Thyroid gland (tissue), 4 donors: ENCODE measurements at places on chromosomes 16 and 17. TPM values are rescaled to one million over a fixed set of nuclear protein-coding genes. Genes with fewer than 3 reads are reported as not detected.
A peak's percentile ranks its signal among the peaks of the same experiment; 100 is the strongest.

DNA sequence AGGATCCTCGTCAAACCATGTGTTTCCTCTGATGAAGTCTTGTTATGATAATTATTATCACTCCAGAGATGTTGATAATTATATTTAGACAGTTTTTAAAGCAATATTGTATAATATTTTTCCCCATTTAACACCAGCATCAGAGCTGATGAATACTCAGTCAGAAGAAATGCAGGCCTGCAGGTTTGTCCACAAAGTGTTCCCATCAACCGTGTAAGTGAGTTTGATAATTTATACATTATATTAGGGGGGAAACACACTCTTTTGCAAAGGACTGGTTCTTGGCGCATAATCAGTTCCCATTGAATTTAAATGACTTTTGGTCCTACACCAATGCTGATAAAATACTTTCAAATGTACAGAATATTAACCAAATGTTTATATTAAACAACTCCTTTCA lies 454.8 kb downstream of the TOX3 start:
- no peak overlapping the region for H3K27ac ChIP-seq
- no peak overlapping the region for H3K4me3 ChIP-seq
- no peak for DNase-seq
- H3K36me3 ChIP-seq: no peaks in the 10 kb centered on the region
- no peaks in the 10 kb centered on the region for H3K4me1 ChIP-seq
- H3K27me3 ChIP-seq: no peaks in the 10 kb centered on the region

Gene IRX5
- total RNA-seq: not detected

GRCh38 chr17:17398943-17399926 lies 77.6 kb upstream of the MED9 start:
- peaks cover 24% of the 10 kb centered on the region for H3K4me1 ChIP-seq
- H3K27ac ChIP-seq: peak overlapping the region; percentile 50
- no peak overlapping the region for H3K4me3 ChIP-seq
- H3K36me3 ChIP-seq: no peaks in the 10 kb centered on the region
- DNase-seq: no peak

DNA sequence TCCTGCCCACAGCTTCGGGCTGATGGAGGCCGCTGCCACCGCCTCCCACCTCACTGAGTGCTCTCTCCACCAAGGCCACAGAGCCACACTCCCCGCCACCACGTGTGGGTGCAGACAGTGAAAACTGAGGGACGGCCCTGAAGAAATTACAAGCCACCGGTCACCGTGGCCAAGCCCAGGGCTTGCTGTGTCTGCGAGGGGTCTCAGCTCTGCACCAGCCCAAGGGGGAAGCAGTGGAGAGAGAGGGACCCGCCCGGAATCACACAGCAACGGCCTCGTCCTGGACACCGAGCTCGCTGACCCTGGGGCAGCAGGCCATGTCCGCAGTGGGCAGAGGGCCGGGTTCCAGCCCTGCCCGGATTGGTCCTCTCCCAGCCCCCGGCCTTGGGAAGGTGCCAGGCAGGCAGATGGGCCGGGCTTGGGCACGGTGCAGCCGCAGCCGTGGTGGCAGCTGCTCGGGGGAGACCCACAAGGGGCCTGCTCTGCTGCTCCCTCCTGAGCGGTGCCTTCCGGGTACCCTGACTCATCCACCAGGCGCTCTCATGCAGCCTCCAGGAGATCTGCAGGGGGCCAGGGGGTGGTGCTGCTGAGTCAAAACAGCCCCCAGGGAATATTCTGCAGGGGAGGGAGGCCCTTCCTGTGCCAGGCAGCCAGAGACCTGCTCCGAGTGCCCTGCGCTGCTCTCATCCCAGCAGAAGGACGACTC lies 52.0 kb downstream of the CBFA2T3 start:
- H3K4me1 ChIP-seq: peaks cover 23% of the 10 kb centered on the region
- DNase-seq: no peak
- H3K27me3 ChIP-seq: no peaks in the 10 kb centered on the region
- no peak overlapping the region for H3K4me3 ChIP-seq

Gene JMJD8
- total RNA-seq: 143 TPM

- H3K27ac ChIP-seq: no peak overlapping the region
- no peak overlapping the region for H3K4me3 ChIP-seq
- H3K36me3 ChIP-seq: peaks cover 61% of the 10 kb centered on the region
Observed at GRCh38 chr17:27609611-27610303, 21.2 kb upstream of the LGALS9 start.

GRCh38 chr16:70156207-70156978 lies 17.2 kb upstream of the CLEC18C start:
- peaks cover 91% of the 10 kb centered on the region for H3K36me3 ChIP-seq
- H3K4me3 ChIP-seq: no peak overlapping the region
- H3K27ac ChIP-seq: no peak overlapping the region
- no peaks in the 10 kb centered on the region for H3K27me3 ChIP-seq

GRCh38 chr16:30521873-30522641 lies 4.3 kb downstream of the ZNF768 start:
- no peaks in the 10 kb centered on the region for H3K4me1 ChIP-seq
- no peak overlapping the region for H3K4me3 ChIP-seq
- no peaks in the 10 kb centered on the region for H3K27me3 ChIP-seq
- no peaks in the 10 kb centered on the region for H3K36me3 ChIP-seq

Gene TBC1D3C
- not detected for total RNA-seq

DNA sequence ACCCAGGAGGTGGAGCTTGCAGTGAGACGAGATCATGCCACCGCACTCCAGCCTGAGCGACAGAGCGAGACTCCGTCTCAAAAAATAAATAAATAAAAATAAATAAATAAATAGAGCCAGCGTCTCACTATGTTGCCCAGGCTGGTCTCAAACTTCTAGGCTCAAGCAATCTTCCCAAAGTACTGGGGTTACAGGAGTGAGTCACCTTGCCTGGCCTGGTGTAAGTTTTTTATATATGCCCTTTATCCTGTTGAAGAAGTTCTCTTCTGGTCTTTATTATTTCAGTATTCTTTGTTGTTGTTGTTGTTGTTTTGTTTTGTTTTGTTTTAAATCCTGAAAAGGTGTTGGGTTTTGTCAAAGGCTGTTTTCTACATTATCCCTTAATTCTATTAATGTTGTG lies 30.1 kb upstream of the ABCC1 start:
- H3K4me3 ChIP-seq: no peak overlapping the region
- H3K27ac ChIP-seq: no peak overlapping the region
- no peaks in the 10 kb centered on the region for H3K4me1 ChIP-seq
- no peaks in the 10 kb centered on the region for H3K27me3 ChIP-seq

Gene CHST5
- total RNA-seq: 0.50 TPM

Gene STARD3
- total RNA-seq: 44.5 TPM

DNA sequence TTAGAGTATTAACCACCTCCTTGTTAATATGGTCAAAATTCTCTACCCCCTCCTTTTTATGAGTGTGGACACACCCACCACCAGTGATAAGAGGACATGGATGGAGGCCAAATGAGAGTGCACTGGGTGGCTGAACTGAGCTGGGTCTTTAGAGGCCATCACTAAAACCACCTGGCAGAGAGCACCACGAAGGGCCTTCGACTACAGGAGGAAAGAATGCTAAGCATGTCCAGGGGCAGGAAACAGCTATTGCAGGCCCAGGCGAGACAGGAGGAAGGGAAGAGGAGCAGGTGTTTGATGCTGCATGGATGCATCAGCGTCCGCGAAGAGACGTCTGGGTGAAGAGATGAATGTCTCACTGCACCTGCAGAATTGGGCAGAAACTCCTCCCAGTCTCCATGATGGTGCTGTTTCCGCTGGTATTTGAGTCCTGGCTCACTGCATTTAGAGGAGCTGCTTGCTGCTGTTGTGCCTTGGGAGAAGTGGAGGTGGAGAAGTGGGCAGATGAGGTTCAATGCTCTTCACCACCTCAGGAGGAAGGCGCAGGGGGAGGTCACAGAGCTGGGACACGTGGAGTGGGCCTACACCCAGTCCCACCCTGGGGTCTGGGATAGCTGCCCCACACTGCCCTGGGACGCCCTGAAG lies 33.2 kb downstream of the SPHK1 start:
- H3K27ac ChIP-seq: peak overlapping the region; percentile 66
- no peaks in the 10 kb centered on the region for H3K36me3 ChIP-seq
- H3K27me3 ChIP-seq: no peaks in the 10 kb centered on the region
- DNase-seq: peak; percentile 69
- H3K4me3 ChIP-seq: no peak overlapping the region

Gene IGSF6
- total RNA-seq: 0.83 TPM

- no peaks in the 10 kb centered on the region for H3K36me3 ChIP-seq
- H3K4me1 ChIP-seq: peaks cover 36% of the 10 kb centered on the region
- H3K27me3 ChIP-seq: no peaks in the 10 kb centered on the region
- H3K4me3 ChIP-seq: no peak overlapping the region
- no peak for DNase-seq
- no peak overlapping the region for H3K27ac ChIP-seq
Observed at GRCh38 chr16:69845181-69845580, 83.0 kb downstream of the WWP2 start.

Gene HOXB3
- 3.3 TPM for total RNA-seq

Gene GNGT2
- 2.7 TPM for total RNA-seq

DNA sequence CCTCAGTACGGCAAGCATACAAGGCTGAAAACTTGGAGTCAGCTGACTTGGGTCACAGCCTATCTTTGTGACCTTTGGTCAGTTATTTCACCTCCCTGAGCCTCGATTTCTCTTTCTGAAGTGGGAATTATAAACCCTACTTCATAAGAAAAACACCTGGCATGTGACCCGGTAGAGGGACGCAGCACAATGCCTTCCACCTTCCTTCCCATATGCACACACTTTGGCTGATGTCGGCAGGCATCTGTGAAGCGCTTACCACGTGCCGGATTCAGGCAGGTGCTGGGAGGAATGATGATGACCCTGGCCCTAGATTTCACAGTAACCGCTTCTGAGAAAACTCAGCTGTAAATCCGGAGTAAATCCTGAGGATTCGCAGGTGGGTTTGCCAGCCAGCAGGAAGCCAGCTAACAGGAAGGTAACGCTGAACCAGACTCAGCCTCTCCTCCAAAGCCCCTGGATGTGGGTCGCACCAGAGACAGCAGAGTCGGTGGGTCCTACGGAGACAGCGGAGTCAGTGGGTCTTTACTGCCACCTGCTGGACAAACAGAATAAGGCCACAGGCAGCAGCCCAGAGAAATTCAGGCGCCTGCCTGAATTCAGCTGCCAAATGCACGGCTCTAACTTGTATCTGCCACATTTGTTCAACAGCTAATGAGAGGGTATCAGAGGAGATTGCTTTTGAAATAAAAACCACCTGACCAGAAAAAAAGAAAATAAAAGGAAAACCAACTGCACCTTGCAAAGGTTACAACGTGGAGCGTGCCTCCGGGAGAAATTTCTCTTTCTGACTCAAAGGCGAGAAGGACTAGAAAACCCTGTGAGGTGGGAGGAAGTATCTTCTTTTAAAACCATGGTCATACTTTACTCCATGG lies 16.6 kb downstream of the COPRS start:
- H3K27me3 ChIP-seq: no peaks in the 10 kb centered on the region
- peak overlapping the region; percentile 8 for H3K4me3 ChIP-seq
- peak overlapping the region; percentile 72 for H3K27ac ChIP-seq
- no peaks in the 10 kb centered on the region for H3K36me3 ChIP-seq

GRCh38 chr16:772959-773358 lies 12.4 kb downstream of the MSLN start:
- H3K4me3 ChIP-seq: no peak overlapping the region
- no peak overlapping the region for H3K27ac ChIP-seq
- DNase-seq: no peak

- no peak overlapping the region for H3K4me3 ChIP-seq
- H3K4me1 ChIP-seq: peaks cover 4% of the 10 kb centered on the region
- peak; percentile 17 for DNase-seq
- H3K27ac ChIP-seq: no peak overlapping the region
- H3K27me3 ChIP-seq: no peaks in the 10 kb centered on the region
Observed at GRCh38 chr16:58333985-58334384, 39.2 kb upstream of the PRSS54 start.

Gene EVI2B
- total RNA-seq: 5.4 TPM

Gene TK1
- total RNA-seq: 2.7 TPM

GRCh38 chr17:78524870-78525510 lies 52.2 kb downstream of the DNAH17 start:
- no peaks in the 10 kb centered on the region for H3K27me3 ChIP-seq
- no peak for DNase-seq
- H3K4me3 ChIP-seq: no peak overlapping the region

DNA sequence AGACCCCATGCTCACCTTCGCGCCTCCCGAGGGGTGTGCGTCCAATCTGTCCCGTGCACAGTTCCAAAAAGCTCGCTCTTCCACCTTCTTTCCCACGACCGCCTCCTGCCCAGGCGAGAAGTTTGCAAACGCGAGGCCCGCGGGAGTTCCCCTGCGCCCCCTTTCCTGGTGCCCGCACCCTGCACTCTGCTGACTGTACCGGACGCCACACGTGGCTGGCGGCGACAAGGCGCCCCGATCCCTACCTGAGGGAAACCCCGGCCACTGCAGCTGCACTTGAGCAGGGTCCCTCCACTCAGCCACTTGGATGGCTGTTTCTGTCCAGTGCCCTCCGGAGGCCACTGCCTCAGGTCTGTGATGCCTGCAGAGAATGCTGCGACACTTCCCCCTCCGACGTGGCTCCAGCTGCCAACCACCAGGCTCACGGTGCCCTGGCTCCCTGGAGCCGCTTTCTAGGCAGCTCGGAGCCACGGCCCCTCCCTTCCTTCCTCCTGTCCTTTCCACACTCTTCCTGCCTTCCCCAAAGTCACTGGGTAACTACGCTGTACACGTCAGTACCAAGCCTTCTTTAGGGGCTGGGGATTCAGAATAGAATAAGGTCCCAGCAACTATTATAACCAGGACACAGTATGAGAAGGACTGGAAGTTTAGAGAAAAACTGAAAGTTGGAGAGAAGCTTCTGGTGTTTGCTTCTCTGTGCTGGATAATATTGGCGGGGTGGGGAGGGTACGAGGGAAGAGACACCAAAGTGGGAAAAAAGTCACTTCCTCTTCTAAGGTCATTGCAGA lies at the start of gene MLKL:
TSS of gene MLKL (minus strand) at position 425 of the 788 bp plus-strand sequence. CDS start 5,105 bp downstream, outside the sequence.
- peak; percentile 61 for DNase-seq
- H3K4me1 ChIP-seq: no peaks in the 10 kb centered on the region
- H3K36me3 ChIP-seq: no peaks in the 10 kb centered on the region
- no peaks in the 10 kb centered on the region for H3K27me3 ChIP-seq

- no peaks in the 10 kb centered on the region for H3K36me3 ChIP-seq
- no peaks in the 10 kb centered on the region for H3K27me3 ChIP-seq
- H3K27ac ChIP-seq: no peak overlapping the region
- no peak for DNase-seq
- no peaks in the 10 kb centered on the region for H3K4me1 ChIP-seq
- H3K4me3 ChIP-seq: no peak overlapping the region
Observed at GRCh38 chr17:33125552-33125950, 133.9 kb downstream of the SPACA3 start.

Gene ALOX12B
- not detected for total RNA-seq
